ENCODE measurements at places on chromosomes 6 and 20.

- no peak for DNase-seq
Observed at GRCh38 chr6:100234625-100235024, 230.1 kb downstream of the SIM1 start.

DNA sequence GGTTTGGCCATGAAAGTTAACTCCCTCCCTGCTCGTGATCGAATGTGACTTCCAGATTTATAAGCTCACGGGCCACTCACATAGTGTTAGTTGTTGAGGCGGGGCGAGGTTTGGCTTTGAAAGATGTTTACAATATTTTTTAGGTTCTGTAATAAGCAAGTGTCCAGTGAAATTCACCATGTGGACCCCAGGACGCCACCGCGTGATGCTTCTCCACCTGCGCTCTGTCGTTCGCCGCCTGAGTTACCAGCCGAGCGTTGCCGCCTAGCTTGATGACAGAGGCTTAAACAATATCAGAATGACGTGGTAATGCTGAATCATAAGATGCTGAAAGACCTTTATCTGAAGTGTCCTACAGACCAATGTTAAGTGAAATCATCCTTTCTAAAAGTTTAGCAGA is 241.0 kb downstream of the MYLK4 start:
- no peak for DNase-seq

- no peak for DNase-seq
Observed at GRCh38 chr6:89984926-89985750, 90.9 kb downstream of the GJA10 start.

DNA sequence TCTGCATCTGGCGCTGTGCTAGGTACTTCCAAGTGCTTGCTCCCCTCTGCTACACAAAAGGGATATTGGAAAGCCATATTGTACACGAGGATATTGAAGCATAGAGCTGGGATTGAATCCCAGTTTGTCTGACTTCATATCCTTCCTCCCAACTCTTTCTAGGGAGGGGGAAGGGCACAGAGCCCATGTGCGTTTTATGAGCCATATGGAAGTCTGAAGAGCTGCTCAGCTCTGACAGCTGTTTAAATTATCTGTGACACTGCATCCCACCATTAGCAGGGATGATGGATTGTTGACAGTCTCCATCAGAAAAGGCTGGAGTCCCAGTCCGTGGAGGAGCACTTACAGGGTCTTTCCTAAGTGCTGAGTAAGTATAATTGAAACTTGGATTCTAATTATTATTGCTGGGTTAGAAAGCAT is 18.4 kb downstream of the TIAM2 start:
- no peak for DNase-seq

- no peak for DNase-seq
Observed at GRCh38 chr20:1297486-1297885, 31.4 kb downstream of the SNPH start.

DNA sequence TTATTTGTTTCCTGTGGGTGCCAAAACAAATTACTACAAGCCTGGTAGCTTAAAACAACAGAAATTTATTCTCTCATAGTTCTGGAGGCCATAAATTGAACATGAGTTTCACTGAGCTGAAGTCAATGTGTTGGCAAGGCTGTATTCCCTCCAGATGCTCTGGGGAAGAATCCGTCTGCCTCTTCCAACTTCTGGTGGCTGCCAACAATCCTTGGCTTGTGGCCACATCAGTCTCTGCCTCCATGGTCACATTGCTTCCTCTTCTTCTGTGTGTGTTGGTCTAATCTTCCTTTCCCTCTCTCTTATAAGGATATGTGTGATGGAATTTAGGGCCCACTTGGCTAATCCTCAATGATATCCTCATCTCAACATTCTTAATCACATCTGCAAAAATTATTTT is 92.8 kb upstream of the EPB41L1 start:
- DNase-seq, result no peak

- DNase-seq, result no peak
Observed at GRCh38 chr20:33407251-33407650, 5.9 kb upstream of the CDK5RAP1 start.

- DNase-seq, result no peak
Observed at GRCh38 chr6:170034294-170034693, 256.6 kb downstream of the DLL1 start.

GRCh38 chr6:13412639-13413465 is 74.5 kb downstream of the GFOD1 start:
- no peak for DNase-seq

DNA sequence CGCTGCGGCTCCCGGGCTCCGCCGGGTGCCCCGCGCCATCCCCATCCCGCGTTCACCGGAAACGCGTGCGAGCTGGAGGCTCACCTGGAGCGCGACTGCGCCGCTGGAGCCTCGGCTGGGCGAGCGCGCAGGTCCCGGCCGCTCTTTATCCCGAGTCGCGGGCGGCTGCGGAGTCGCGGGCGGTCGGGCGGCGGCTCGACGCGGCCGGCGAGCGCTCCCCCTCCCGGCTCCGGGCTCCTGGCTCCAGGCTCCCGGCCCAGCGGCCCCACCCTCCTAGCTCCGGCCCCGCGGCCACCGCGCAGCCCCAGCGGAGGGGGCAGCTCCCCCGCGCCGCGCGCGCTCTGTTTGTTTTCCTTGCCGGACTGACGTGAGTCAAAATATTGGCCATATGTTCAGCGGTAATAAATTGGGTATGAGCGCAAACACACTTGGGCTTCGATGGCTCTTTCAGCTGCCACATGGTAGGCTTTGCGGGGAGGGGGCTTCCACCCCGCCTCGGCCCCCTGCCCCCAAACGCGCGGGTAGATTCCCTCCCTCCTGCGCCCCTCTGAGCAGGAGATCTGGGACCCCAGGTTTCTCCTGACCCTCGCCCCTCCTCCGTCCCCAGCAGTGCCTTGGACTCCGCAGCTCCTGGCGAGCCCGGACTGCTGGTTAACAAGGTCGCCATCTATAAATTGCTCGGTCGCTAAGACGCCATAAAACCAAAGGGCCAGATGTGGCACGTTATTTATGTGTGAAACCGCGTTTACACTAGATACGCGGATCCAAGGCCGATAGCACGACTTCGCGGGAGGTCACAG is 8.8 kb upstream of the NKX2-2 start:
- DNase-seq, result no peak

DNA sequence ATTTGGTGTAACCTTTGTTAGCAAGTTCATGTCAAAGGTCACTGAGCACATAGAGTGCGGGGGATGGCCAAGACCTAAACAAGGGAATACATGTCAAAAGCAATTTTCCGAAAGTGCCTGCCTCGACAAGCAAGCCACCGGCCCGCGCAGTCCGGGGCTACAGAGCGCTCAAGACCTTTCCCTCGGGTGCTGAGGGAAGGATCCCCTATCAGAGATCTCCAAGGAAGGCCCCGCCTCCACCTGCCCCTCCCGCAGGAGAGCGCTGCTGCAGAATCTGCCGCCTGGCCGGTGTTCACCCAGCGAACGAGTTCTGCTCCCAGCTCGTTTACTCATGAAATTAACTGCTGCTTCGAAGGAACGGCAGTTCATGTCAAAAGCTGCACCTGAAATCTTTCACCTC is 252.7 kb downstream of the BMP7 start:
- DNase-seq, result no peak

- DNase-seq, result no peak
Observed at GRCh38 chr20:45058168-45058850, 42.6 kb downstream of the KCNS1 start.

DNA sequence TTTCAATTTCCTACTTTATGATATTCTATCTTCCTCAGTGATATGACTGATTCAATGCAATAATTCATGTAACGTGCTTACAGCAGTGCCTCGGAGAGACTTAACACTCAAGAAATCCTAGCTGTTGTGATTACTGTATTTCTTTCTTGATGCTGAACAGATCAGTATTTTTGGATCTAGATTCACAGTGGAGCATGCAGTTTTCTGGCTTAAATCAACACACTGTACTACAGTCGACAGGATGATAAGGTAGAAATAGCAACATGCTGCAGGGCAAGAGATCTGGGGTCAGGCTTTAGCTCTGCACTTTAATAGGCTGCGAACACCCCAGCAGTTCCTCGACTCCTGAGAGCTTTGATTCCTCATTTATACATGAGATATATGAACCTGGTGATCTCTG is 161.0 kb downstream of the AIG1 start:
- no peak for DNase-seq

GRCh38 chr6:44831002-44831610 is 443.6 kb downstream of the CDC5L start:
- no peak for DNase-seq

DNA sequence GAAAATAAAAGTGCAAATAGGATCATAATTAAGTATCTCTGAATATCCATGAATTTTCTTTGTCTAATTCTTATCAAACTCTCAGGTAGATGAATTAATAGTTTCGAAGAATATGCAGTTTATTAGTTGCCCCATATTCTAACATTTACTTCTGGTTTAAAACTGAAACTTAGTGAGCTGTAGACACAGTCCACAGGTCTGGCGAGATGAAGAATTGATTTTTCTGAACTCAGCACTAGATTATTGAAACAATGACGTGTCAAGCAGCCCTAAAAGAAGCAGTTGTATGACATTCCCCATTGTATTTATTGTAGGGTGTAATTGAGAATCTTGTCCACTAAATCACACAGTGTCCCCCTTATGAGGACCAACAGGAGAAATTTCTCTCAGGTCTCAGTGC is 407.1 kb downstream of the GRIK2 start:
- DNase-seq, result no peak

DNA sequence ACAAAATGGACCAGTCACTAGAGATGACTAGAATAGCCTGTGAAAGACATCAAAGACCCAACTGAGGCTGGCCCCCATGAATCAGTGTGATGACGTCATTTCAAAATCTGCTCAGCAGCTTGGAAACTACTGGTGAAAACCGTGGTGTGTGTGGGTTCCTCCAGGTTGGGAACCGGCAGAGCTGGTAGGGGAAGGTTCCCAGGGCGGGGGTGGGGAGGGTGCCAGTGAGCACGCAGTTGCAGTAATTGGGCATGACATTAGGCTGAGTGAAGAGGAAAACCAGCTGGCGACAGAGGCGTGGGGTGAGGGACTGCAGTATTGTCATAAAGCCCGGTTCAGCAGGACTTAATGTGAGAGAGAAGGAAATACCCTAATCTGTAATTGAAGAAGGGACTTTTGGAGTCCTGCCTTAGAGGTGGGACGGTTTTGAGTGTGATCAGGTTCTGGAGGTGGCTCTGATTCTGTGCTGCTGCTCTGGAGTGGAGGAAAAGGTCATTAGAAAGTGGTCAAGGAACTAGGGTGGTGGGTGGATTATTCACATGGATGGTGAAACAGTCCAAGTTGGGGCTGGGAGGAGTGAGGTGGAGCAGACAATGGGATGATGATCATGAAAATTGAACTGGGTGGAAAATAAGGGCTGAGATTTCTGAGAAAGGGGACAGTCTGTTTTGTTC is 52.0 kb upstream of the MTHFD1L start:
- peak; percentile 32 for DNase-seq

- no peak for DNase-seq
Observed at GRCh38 chr6:169231790-169232506, 21.7 kb downstream of the THBS2 start.

DNA sequence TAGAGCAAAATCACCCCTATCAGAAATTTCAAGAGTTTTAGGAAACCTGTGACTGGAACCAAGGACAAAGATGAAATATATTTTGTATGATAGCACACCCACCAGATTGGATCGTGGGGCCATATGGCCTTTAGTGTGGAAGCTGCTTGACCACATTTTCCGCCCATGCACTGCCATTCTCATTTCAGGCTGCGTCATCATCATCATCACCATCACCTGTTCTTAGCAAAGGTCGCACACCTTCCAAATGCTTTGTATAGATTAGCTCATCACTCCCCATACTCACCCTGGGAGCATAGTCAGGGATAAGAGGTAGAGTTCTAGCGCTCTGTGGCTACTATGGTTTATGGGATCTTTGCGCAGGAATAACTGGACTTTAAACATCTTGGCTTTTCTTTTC is 185.7 kb downstream of the MTHFD1L start:
- no peak for DNase-seq

- peak; percentile 74 for DNase-seq
Observed at GRCh38 chr20:50146732-50147662, 6.5 kb downstream of the PEDS1 start.

DNA sequence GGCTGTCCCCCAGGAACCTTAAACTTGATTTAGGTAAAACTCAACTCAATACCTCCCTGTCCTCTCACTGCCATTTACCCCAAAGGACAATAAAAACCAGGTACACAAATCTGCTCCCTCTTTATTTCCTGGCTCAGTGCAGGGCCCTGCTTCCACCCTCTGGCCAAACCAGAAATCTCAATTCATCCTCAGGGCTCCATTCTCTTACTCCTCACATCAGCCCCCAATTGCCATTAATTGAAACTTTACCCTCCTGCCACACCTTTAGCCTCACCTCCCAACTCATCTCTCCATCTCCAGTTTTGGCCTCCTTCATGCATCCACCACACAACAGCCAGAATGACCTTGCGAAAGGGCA is 10.5 kb downstream of the ZBTB2 start:
- DNase-seq, result no peak

DNA sequence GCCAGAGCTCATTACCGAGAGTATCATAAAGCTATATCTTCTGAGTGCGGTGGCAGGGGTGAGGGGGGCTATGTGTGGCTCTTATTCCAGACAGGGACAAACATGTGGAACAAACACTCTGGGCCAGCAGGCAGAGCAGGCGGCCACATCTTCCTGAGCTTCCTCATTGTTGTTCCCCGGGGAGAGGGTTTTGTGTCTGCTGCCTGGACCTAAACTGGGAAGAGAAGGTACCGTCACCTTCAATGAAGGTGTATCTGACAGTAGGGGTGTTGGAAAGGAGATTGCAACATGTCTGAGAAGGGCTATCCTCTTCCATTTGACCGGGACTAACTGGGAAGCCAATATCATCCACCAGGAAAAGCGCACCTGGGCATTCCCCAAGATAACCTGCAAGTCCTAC is 1.6 kb upstream of the TFAP2D start:
- no peak for DNase-seq

GRCh38 chr20:10453241-10453640 is 18.1 kb downstream of the SLX4IP start:
- no peak for DNase-seq

- DNase-seq, result no peak
Observed at GRCh38 chr6:112180095-112180820, 74.1 kb downstream of the LAMA4 start.

- no peak for DNase-seq
Observed at GRCh38 chr20:37911838-37912281, 8.9 kb downstream of the VSTM2L start.

GRCh38 chr20:13744352-13744751 is 40.4 kb downstream of the ESF1 start:
- DNase-seq, result no peak

- no peak for DNase-seq
Observed at GRCh38 chr6:29678114-29678513, 2.8 kb downstream of the ZFP57 start.

- DNase-seq, result no peak
Observed at GRCh38 chr20:63363013-63363957, 2.1 kb upstream of the CHRNA4 start.

DNA sequence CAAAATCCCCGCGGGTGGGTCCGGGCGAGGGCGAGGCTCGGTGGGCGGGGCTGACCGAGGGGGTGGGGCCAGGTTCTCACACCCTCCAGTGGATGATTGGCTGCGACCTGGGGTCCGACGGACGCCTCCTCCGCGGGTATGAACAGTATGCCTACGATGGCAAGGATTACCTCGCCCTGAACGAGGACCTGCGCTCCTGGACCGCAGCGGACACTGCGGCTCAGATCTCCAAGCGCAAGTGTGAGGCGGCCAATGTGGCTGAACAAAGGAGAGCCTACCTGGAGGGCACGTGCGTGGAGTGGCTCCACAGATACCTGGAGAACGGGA is 809 bp downstream of the HLA-G start:
- peak; percentile 40 for DNase-seq

GRCh38 chr20:63895202-63895951 is 451 bp downstream of the DNAJC5 start:
- DNase-seq, result no peak

All from stimulated activated CD4-positive, alpha-beta T cell treated with anti-CD3 and anti-CD28 coated beads, Interleukin-4, amount 100 ng/mL, for 1 hour (primary cell).